ENCODE measurements at places on chromosomes 11 and 22.

GRCh38 chr11:15635521-15635920 is 520.8 kb downstream of the INSC start:
- no peak for DNase-seq

DNA sequence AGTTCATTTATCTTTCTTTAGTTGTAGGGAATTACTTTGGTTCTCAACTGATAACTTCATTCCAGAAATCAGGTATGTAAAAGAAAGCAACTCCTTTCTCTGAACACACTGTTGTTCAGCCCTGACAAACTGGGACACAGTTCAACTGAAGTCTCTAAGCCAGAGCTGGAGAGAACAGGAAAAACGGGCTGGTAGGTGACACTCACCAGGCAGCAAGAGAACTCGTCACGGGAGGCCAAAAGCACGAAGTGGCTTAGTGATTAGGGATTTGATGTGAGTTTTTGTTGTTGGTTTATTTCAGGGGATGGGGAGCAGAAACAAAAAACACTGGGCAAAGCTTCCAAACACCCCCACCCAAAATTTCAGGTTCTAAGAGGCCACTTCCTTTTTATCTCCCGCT is 54.1 kb downstream of the MYH9 start:
- DNase-seq = no peak

- no peak for DNase-seq
Observed at GRCh38 chr11:119872611-119873310, 143.8 kb upstream of the NECTIN1 start.

GRCh38 chr11:46050003-46050461 is 71.2 kb downstream of the PHF21A start:
- no peak for DNase-seq

- DNase-seq = no peak
Observed at GRCh38 chr11:75022296-75022695, 33.6 kb downstream of the NEU3 start.

DNA sequence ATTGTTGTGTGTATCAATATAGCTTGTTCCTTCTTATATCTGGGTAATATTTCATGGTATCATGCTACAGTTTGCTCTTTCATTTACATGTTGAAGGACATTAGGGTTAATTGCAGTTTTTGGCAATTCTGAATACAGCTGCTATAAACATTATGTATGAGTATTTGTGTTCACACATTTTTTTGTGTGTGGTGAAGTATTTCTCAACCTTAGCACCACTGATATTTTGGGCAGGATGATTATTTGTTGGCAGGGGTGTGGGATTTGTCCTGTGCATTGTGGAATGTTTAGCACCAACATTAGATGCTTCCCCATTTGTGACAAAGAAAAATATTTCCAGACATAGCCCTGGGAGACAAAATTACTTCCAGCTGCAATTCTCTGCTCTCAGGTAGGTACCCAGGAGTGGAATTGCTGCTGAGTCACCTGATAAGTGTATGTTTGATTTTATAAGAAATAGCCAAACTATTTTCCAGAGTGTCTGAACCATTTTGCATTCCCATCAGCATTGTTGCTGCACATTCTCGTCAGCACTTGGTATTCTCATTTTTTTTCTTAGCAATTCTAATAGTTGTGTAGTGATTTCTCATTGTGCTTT is 128.2 kb downstream of the SNX19 start:
- no peak for DNase-seq

GRCh38 chr22:45101515-45102227 is 62.1 kb upstream of the NUP50 start:
- no peak for DNase-seq

DNA sequence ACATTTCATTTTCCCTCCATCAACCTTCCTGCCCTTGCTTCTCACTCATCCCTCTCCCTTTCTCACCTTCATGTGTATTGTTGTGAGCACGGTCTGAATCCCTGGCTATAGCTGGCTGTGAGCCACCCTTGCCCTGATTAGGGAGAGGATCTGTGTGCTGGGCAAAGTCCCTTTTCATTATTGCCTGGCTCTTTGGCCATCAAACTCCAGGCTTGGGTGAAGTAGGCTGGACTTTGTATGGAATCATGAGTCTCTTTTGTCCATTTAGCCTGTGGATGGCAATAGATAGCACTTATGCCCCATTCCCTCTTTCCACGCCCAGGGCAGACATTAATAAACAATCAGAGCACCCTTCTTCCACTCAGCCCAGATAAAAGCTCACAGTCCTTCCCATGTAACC is 6.7 kb downstream of the MYO18B start:
- no peak for DNase-seq

- no peak for DNase-seq
Observed at GRCh38 chr11:76167590-76167989, 38.7 kb downstream of the WNT11 start.

DNA sequence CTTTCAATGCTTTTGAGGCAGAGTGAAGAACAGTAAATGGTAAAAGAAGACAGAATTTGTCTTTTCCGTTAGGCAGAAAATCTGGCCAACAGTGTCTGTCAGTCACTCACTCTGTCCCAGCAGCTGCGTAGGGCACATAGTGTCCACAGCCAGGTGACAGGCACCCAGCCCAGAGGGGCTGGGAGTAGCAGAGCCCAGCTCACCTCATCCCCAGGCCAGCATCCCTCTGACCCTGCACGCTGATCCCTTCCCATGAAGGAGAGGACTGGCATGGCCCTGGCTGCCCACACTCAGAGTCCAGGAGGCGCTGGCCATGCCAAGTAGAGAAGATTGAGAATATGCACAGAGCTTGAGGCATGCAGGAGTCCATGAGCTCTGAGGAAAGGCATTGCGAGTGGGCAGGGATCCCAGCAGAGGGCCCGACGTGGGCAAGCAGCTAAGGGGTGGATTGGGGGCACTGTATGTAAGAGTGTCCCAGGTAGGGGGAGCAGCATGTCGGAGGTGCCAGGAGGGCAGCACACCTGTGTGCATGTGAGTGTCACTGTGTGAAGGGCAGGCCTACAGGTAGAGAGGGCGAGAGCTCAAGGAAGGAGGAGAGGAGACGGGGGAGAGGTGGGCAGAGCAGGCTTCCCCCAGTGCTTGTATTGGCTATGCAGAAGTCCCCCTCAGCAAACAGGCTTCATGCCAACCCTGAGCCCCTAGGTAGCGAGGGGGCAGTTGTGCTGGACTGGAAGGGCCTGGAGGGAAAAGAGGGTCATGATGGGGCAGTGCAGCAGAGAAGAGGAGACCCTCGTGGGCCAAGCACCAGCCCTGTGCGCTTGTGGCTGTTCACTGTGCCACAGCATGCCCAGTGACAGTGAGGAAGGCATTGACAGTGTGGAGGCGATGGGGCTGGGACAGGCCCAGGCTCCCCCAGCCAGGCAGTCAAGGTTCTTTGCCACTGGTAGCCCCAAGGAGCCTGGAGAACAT is 133.8 kb downstream of the OSBP2 start:
- DNase-seq = no peak

DNA sequence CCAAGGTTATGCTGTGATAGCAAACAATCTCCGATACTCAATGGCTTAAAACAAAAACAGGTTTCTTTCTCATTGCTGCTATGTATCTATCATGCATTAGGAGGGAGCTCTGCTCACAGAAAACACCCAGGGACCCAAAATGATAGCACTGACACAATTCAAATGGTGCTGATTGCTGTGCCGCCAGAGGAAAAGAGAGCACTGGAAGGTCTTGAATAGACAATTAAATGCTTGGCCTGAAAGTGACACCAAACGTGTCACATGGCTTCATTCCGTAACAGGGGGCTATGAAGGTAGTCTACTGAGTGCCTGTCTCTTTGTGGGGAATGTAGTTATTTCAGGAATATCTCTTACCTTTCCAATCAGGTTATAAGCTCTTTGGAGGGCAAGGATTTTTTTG is 94.2 kb downstream of the FAR1 start:
- DNase-seq = no peak

- DNase-seq = peak; percentile 80
Observed at GRCh38 chr22:37745548-37746365, 48.9 kb downstream of the TRIOBP start.

GRCh38 chr22:25508761-25509321 is 55.6 kb upstream of the GRK3 start:
- no peak for DNase-seq

All from NCI-H460 (cell line).